ENCODE measurements at places on chromosomes 4 and X.

- DNase-seq: peak; percentile 16
Measured at GRCh38 chrX:55342533-55343501, 78.1 kb upstream of the PAGE3 start.

- DNase-seq: no peak
Measured at GRCh38 chrX:16124201-16124600, 836 bp downstream of the GRPR start.

DNA sequence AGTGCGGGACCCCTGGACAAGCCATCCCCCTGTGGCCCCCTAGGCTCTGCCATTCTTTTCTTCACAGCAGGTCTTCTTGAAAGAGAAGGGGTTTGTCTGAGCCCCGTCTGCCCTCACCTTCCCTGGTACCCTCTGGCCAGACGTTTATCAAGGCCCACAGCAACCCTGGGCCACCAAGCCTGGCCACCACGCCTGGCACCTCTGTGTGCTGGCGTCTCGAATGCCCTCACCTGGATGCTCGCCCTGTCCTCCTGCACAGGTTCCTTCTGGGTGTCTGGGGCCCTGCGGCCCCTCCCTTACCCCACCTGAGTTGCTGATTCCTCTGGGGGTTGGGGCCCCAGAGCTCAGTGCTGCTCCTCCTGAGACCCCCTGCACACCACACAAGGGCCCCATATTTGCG is 25.1 kb downstream of the ADRA2C start:
- DNase-seq: no peak

GRCh38 chrX:148956352-148956751 is 455.9 kb downstream of the AFF2 start:
- DNase-seq: no peak

- DNase-seq: no peak
Measured at GRCh38 chrX:11304829-11305228, 11.6 kb downstream of the AMELX start.

DNA sequence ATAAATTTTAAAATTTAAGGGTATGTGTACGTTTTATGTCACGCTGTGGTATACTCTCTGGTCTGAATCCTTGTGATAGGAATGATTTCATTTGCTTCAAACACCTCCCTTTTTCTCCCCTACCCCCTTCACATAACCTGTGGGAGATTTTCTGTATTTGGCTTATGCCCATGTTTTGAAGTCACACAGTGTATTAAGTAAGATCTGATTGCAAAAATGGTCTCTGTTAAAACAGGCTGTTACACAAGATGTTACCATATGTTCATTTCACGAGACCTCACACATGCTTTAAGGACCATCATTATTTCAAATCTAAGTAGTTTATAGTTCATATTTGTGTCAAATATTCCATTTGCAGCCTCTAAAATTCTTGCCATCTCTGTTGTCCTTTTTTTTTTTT is 63.5 kb downstream of the TMEM131L start:
- DNase-seq: no peak

DNA sequence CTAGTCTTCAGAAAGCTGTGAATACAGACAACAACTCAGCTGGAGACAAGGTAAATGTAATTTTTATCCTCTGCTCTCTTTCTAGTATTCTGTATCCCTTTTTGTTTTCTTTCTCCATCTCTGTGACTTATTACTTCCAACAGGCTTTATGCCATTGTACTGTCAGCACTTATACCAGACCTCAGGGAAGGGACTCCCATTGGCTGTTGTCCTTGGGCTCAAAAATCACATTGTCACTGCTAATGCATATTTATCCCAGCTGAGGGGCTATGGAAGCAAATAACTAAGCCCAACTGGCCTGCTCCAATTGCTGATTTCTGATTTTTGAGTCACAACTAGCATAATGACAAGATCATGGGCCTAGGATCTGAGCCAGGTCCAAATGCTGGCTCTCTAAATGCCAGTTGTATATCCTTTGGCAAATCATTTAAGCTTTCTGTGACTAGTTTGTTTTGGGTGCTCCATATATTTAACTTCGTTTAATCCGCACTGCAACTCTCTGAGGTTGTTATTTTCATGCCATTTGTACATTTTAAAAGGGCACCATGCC is 395.1 kb upstream of the GNPDA2 start:
- no peak for DNase-seq

GRCh38 chr4:40305328-40306170 is 29.6 kb upstream of the CHRNA9 start:
- DNase-seq: no peak

Data from NCI-H2081 (cell line).